Esophagus squamous epithelium (tissue), 5 donors: ENCODE measurements at places on chromosomes 16 and 17.

GRCh38 chr17:42804918-42805367 lies 6.3 kb downstream of the CNTD1 start:
- DNase-seq = no peak

DNA sequence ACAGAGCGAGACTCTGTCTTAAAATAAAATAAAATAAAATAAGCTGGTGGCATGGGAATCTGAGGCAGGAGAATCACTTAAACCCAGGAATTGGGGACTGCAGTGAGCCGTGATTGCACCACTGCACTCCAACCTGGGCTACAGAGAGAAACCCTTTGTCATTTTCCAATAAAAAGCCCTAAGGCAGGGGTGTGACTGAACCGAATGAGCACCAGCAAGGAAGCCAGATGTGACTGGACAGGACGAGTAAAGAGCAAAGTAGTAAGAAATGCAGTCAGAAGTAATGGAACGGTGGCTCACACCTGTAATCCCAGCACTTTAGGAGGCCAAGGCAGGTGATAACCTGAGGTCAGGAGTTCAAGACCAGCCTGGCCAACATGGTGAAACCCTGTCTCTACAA lies 3.8 kb upstream of the RPL23 start:
- DNase-seq = no peak

GRCh38 chr17:77312786-77313599 lies 172.2 kb downstream of the SEC14L1 start:
- DNase-seq = no peak

DNA sequence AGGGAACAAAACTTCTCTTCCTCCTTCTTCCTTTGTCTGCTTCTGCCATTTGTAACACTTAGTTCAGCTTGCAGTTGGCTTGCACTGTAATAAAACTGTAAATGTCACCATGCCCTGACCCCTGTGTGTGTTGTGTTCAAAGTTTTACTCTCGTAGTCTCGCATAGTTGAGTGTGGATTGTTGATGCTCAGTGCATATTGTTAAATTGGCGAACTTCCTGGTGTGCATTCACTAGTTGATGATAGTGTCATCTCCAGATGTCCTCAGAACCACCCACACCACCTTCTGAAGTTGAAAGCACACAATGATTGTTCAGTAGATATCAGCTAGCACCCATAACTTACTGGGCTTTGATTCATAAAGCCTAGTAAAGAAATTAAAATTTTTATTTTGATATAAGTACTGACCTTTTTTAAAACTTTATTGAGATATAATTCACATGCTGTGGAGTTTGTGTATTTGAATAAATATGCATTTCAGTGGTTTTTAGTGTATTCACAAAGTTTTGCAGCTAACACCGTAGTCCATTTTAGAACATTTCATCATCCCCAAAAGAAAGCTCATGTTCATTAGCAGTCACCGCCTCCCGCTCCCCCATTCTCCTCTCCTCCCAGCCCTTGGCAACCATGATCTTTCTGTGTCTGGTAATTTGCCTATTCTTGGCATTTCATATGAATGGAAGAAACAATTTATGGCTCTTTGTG lies 25.0 kb downstream of the USP10 start:
- DNase-seq = no peak

GRCh38 chr17:81178136-81179091 lies 12.4 kb upstream of the AATK start:
- no peak for DNase-seq

DNA sequence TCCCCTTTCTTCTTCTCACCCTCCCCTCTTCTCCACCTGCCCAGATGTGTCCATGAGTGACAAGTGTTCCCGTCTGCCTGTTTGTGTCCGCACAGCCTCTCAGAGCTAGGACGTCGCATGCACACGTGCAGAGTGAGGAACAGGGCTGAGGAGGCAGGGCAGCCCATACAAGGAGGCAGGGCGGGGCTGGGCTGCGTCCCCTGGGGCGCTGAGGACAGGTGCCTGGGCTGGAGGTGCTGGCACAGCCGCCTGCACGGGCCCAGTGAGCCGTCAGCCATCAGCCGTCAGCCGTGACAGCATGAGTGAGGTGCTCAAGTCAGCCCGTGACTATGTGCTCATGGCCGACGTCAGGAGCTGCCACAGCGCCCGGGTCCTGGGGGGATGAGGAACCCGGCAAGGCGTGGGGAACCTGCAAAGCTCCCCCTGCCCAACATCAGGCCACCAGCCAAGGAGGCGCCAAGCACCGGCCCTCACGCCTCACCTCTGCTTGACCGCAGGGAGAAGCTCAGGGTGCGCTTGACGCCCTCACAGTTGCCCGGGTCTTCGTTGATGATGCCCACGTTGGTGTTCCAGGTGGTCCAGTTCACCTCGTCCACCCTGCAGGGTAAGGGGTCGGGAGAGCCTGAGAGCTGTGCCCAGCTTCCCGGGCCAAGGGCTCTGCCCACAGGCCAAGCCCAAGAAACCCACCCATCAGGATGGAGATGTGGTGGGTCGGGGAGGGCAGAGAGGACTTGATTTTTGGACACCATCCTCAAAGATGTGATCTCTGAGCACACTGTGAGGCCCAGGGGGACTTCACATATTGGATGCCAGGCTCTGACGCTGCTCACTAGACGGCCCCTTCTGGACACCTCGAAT lies 13.7 kb upstream of the TRPV3 start:
- no peak for DNase-seq

DNA sequence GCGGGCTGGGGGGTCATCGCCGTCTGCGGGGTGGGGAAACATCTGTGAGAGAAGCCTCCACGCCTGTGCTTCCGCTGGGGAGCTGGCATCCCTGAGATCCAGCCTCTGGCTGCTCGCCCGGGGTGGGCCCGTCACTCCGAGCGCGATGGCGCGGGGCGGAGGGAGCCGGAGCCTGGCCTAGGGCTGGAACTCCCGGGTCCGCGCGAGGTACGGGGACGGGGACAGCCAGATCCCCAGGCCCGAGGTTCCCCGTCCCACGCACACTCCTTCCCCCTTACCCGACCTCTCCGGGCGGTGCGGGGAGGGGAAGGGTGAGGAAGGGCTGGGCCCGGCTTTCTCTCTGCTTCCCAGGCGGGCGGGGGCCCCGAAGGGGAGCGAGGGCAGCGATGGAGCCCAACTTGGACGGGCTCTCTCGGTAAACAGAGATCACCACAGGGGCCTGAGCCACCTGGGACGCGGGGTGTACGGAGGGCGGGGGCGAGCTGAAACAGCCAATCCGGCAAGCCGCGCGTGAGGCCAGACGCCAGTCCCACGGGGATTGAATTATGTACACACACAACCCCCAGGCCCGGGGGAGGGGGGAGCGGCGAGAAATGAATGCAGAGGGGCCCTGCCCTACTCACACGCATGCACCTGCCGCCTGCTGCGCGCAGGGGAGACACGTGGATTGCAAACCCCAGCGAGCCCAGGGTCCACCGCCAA lies at the start of gene SLC16A11:
Gene SLC16A11, minus strand, starts transcription at position 596 of the 702 bp plus-strand sequence. Its CDS starts 579 bp downstream, at position 17.
- no peak for DNase-seq

DNA sequence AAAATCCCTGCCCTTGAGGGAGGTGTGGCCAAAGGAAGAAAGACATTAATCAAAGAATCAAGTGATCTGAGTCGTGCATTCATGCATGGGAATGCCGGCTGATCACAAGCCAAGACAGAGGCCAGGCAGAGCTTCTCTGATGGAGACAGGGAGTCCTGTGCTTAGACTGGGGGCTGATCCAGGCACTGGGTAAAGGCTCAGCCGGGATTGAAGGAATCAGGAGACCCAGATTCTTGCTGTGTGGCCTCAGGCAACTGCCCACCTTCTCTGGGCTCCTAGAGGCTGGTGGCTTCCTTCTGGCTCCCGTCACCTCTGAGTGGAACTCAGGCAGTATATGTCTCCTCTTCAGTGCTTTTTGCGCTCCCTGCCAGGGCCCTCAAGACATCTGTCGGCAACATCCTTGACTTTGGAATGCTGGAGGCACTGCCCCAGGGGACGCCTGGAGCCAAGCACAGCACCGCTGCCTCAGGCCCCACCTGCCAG lies 17.7 kb downstream of the RAI1 start:
- DNase-seq = no peak

DNA sequence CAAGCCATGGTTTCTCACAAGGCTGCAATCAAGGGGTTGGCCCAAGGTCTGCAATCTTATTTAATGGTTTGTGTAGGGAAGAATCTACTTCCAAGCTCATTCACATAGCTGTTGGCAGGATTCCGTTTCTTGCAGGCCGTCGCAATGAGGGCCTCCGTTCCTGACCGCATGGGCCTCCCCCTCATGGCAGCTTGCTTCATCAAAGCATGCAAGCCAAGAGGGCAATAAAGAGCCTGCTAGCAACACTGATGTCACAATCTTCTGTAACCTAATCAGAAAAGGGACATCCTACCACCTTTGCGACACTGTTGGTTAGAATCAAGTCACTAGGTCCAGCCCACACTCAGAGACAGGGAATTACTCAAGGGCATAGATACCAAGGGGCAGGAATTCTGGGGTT lies 95.5 kb downstream of the CCT6B start:
- DNase-seq = no peak

GRCh38 chr16:84790301-84790700 lies 29.5 kb upstream of the CRISPLD2 start:
- DNase-seq = no peak

GRCh38 chr16:73062743-73063733 lies 15.1 kb upstream of the ZFHX3 start:
- no peak for DNase-seq

- DNase-seq = no peak
These were observed 3.6 kb upstream of the ZNF652 start for GRCh38 chr17:49365667-49366066.

DNA sequence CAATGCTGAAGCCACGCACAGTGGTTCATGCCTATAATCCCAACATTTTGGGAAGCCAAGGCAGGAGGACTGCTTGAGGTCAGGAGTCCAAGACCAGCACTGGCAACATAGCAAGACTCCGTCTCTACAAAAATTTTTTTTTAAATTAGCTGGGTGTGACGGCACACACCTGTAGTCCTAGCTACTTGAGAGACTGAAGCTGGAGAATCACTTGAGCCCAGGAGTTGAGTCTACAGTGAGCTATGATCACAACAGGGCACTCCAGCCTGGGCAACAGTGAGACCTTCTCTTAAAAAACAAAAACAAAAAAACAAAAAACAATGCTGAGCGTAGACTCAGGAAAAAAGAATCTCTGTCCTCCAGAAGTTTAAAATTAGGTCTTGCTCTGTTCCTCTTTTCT lies 6.1 kb downstream of the GNA13 start:
- no peak for DNase-seq

GRCh38 chr17:80941171-80941570 lies 50.5 kb upstream of the CHMP6 start:
- DNase-seq = no peak

- no peak for DNase-seq
These were observed 504 bp downstream of the SRSF1 start for GRCh38 chr17:58006560-58006923.

DNA sequence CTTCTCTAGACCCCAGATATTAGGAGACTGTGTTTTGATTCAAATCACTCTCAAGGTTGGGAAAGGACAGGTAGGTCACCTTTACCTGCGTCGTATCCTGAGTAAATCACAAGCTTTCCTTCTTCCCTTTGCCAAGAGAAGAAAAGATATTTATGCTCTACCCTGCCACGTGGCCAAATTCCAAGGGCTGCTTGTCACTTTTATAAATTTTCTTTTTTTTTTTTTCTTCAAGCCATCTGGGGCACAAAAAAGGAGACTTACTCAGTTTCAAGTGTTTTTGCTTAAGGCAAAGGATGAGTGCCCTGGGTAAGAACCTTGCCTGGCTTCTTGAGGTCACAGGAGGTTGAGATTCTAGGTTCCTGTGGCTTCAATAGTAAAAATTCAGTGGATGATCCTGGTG lies 285.1 kb downstream of the TMEM114 start:
- no peak for DNase-seq

DNA sequence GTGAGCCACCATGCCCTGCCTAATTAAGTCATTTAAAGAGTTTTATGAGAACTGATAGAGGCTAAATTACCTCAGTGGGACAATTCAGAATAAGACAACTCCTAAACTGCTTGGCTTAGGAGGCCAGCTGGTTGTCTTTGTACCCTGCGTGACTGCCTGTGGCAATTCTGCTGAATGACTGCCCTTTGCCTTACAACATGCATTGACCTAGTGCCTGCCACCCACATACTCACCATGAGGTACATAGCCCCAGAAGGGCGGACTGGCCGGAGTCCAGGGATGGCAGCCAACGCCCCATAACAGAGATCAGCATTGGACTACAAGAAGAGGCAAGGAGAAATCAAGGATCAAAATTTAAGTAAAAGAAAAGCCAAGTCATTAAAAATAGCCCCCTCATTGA lies 7.3 kb downstream of the TAT start:
- no peak for DNase-seq

- no peak for DNase-seq
These were observed 133.1 kb downstream of the ABCA8 start for GRCh38 chr17:68821860-68822696.

DNA sequence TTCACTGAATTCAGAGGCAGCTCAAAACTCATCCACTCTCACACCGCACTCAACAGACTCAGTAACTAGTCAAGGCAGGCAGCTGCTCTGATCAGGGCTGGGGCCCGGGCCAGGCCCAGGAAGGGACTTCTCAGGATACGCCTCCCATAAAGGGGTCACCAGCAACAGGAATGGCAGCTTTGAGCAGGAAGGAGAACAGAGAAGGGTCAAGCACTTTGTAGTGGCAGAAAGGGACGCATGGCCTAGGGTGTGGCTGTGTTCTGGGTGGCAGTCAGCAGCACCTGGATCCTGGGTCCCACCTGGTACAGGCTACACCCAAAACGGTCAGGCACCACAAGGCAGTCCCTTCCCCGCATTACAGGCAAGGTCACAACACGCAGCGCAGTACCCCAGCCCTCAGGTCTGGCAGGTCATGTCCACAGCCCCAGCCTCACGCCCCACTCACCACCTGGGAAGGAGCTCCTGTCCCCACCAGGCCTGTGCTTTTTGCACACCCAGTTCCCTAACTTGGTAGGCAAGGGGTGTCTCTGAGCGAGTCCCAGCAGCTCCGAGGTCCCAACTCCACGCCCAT lies 99.7 kb downstream of the ZNF778 start:
- DNase-seq = no peak

DNA sequence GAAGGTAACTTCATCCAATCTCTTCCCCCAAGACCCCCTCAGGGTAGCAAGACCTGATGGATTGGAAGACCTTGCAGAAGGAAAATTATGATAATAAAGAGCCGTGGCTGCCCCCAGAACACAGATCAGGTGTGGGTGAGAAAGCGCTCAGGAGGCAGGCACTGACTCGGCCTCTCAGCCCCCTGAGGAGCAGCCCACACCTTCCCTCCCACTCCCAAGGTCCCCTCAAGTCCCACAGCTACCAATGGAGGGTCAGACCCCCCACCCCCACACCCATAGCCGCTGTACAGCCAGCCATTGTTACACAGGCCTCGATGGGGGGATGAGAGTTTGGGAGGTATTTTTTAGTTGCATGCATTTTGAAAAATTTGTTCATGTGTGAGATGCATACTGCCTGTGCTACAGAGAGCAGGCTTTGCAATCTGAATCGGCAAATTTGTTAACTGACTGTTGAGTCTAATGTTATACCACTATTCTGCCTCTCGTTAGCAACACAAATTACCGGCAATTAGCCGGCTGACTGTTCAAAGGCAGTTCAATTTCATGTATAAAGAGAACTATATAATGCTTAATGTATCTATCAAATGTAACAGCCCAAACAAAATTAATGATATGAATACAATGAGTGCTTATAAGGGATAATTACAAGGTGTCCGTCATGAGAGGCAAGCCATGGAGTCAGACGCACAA lies 211.7 kb downstream of the C16orf78 start:
- DNase-seq = no peak

GRCh38 chr17:72270273-72270924 lies 149.6 kb downstream of the SOX9 start:
- DNase-seq = no peak

GRCh38 chr17:30389756-30390300 lies 11.1 kb downstream of the CPD start:
- DNase-seq = no peak

- no peak for DNase-seq
These were observed 542 bp downstream of the ZNF764 start for GRCh38 chr16:30557707-30557956.
